PC-3 (cell line): ENCODE measurements at places on chromosomes 12 and 14. TPM values are rescaled to one million over a fixed set of nuclear protein-coding genes. Genes with fewer than 3 reads are reported as not detected.

Gene USP5
- total RNA-seq = 107 and 113 TPM in 2 replicates

Gene PZP
- total RNA-seq = not detected in 2 replicates

Gene SLC17A8
- not detected in 2 replicates for total RNA-seq

Gene PRPF40B
- total RNA-seq = 16.2 and 17.7 TPM in 2 replicates
